ENCODE measurements at places on chromosomes 1 and 21. TPM values are rescaled to one million over a fixed set of nuclear protein-coding genes. Genes with fewer than 3 reads are reported as not detected.

The ARHGAP29 gene
- total RNA-seq, result 17.1 TPM

The CFHR1 gene
- not detected for total RNA-seq

- DNase-seq, result no peak
Measured at GRCh38 chr21:32348604-32349332, 44.0 kb downstream of the URB1 start.

- DNase-seq, result no peak
Measured at GRCh38 chr1:237685551-237685950, 205.2 kb downstream of the ZP4 start.

- DNase-seq, result no peak
Measured at GRCh38 chr21:14245711-14246110, 29.8 kb downstream of the RBM11 start.

DNA sequence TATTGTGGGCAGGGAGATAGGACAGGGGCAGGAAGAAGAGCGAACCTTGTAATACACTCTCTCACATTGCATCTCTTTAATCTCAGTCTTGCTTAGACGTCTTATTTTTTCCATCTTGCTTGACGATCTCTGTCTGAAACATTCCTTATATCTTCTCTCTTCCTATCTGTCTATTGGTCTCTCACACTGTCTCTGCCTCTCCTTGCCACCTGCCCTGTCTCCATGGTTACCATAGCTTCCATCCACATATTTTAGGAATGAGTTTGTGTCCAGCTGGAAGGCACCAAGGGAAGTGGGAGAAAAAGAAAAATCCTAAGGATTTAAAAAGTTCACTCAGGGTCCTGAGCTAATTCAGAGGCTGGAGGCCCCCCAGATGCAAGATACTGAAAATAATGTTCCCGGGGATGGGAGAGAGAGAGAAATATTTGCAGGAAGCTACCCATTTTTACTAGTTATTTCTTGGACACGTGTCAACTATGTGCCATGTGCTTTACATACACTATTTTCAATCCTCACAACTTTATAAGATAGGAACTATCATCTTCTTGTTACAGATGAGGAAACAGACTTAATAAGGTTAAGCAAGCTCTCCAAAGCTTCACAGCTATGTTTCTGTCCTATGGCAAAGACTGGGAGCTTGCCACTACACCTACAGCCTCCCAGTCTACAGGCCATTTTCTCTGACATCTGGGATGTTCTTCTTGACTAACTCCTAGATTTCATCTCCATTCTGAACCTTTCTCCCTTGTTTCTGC is 933 bp downstream of the ANKRD34A start:
- DNase-seq, result no peak

DNA sequence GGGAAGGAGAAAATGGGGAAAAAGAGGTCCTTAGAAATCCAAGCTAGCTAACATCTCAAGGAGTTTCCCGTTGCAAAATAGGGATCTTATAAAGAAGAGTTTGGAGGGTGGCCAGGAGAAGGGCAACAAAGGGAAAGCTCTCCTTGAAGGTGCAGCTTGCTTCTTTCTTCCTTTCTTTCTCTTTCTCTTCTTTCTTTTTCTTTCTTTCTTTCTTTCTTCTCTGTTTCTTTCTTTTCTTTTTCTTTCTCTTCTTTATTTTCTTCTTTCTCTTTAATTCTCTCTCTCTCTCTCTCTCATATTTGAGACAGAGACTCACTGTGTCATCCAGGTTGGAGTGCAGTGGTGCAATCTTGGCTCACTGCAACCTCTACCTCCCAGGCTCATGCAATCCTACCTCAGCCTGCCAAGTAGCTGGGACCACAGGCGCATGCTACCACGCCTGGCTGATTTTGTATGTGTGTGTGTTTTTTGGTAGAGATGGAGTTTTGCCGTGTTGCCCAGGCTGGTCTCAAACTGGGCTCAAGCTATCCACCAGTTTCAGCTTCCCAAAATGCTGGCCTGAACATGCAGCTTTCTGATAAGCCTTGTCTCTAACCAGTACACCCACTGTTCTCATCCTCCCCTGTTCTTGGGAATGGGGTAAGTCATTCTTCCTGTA is 44.4 kb downstream of the RNF11 start:
- DNase-seq, result no peak

GRCh38 chr1:70207492-70207891 is 2.1 kb upstream of the LRRC40 start:
- DNase-seq, result no peak

- DNase-seq, result no peak
Measured at GRCh38 chr1:209643285-209644020, 8.8 kb downstream of the LAMB3 start.

- no peak for DNase-seq
Measured at GRCh38 chr1:202216691-202217090, 23.1 kb downstream of the LGR6 start.

- DNase-seq, result no peak
Measured at GRCh38 chr1:151596166-151596953, 15.5 kb upstream of the SNX27 start.

DNA sequence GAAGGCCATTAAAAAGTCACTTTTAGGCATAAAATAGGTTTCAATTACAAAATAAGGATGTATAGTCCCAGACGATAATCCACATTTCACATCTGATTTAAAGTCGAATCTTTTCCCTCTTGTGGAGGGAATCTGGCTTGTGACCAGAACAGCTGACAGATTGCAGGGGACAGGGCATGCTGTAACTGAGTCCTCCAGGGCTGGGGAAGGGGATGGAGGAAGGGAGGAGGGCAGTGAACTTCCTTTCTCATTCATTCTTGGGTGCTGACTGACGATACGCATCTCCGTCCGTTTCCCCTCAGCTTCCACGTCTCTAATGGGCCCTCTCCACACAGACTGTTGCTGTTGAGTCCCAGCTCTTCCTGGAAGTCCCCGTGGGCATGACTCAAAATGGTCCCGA is 108.1 kb upstream of the CSF3R start:
- DNase-seq, result no peak

DNA sequence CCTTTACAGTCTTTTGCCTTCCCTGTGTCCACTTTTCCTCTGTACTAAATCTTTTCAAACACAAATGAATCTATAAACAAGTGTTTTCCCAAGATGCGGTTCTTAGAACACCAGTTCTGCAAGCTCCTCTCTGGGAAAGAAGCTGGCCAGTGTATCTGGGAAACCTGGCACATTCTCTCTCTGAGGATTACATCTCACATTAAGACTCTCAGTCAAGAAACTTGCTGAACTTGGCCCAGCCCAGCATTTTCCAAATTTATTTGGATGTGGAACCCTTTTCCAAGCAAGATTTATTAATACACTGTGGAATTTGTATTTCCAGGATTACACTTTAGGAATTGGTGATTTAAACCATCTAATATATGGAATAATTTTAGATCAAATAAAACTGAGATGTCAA is 105.7 kb downstream of the ZNF281 start:
- no peak for DNase-seq

GRCh38 chr1:240362826-240363225 is 249.1 kb downstream of the GREM2 start:
- DNase-seq, result no peak

- DNase-seq, result no peak
Measured at GRCh38 chr1:32915766-32916706, 14.8 kb upstream of the TMEM54 start.

GRCh38 chr1:94922761-94923331 is 4.1 kb downstream of the CNN3 start:
- DNase-seq, result no peak

- DNase-seq, result no peak
Measured at GRCh38 chr1:40014812-40015594, 25.5 kb upstream of the CAP1 start.

- DNase-seq, result no peak
Measured at GRCh38 chr1:45322486-45323040, 4.1 kb upstream of the HPDL start.

DNA sequence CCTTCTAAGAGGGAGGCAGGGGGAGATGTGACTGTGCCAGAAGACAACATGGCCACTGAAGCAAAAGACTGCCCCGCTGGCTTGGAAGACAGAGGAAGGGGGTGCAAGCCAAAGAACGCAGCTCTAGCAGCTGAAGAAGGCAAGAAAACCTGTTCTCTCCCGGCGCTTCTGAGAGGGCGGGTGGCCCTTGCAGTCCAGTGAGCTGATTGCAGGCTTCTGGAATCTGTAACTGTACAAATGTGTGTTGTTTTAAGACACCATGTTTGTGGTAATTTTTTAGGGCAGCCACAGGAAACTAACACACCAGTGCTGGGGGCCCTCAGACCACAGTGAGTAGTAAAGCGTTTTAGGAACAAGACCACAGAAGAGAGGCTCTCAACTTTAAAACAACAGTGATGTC is 47.0 kb downstream of the CD46 start:
- DNase-seq, result no peak

GRCh38 chr1:64928325-64928724 is 38.0 kb downstream of the JAK1 start:
- DNase-seq, result no peak

DNA sequence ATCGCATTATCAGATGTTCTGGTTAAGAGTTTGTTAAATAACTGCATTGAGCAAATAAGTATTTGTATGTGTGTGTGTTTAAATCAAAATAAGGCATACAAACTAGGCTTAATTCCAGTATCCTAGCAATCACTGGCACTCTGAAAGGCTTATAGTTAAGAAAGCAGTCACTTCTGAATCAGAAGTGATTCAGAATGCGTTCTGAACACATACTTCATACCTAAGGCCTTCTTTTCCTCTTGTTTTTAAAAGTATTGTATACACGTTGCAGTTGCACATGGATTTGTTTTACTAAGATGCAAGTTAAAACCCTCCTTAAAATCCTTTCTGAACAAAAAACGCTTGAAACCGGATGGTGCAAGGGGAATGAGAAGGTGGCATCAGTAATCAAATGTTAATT is 238.4 kb upstream of the DMRTA2 start:
- no peak for DNase-seq

All from psoas muscle (tissue), 8 donors.